Esophagus muscularis mucosa (tissue), 4 donors: ENCODE measurements at places on chromosomes 13 and 19.

DNA sequence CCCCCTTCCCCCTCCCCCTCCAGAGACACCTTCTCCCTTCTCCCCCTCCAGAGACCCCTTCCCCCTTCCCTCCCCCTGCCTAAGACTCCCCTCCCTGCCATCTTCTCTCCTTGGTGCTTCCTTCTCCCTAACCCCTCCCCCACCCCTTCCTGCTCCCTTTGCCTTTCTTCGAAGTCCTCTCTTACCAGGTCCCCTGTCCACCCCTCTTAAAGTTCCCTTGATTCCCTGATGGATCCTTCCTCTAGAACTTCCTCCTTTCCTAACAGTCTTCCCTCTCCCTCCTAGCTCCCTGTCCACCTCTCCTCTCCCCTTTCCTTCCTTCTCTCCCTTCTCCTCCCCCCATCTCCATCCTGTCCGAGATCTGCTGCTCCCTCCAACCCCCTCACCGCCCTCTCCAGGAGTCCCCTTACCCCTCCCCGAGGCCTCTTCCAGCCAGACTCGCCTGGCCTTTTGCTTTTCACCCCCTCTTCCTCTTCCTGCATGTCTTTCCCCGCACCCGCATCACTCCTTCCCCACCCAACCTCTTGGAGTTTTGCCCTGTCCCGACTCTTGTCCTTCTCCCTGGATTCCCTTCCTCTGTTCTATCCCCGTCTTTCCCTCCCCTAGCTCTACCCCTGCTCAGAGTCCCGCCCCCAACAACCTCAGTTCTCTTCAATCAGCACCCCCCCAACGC lies 3.1 kb downstream of the TNFSF9 start:
- peaks cover 25% of the 10 kb centered on the region for H3K4me1 ChIP-seq
- no peaks in the 10 kb centered on the region for H3K36me3 ChIP-seq
- no peak overlapping the region for H3K4me3 ChIP-seq
- H3K27ac ChIP-seq = no peak overlapping the region
- no peaks in the 10 kb centered on the region for H3K27me3 ChIP-seq

GRCh38 chr13:23636360-23636759 lies 66.1 kb downstream of the TNFRSF19 start:
- H3K27me3 ChIP-seq = no peaks in the 10 kb centered on the region
- H3K4me3 ChIP-seq = no peak overlapping the region
- H3K27ac ChIP-seq = no peak overlapping the region
- no peaks in the 10 kb centered on the region for H3K36me3 ChIP-seq
- no peak for DNase-seq

DNA sequence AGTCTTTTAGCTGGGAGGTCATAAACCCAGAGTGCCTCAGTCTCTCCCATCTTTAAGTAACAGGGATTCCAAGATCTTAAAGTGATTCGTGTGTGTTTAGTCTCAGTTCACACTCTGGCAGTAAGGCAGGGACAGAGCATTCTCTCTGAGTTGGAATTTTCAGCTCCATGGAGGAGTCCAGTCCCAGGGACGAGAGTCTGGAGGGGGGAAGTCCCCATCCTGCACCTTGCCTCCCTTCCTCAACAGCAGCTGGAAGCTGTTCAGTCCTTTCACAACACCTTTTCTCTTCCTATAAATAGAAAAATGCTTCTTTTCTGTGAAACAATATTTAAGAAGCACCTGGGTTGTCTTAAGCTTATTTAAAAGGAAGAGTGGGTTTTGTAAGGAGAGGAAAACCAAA lies 82.0 kb downstream of the KLF5 start:
- DNase-seq = no peak
- no peak overlapping the region for H3K4me3 ChIP-seq
- peaks cover 9% of the 10 kb centered on the region for H3K4me1 ChIP-seq

- no peak for DNase-seq
- no peak overlapping the region for H3K27ac ChIP-seq
- no peak overlapping the region for H3K4me3 ChIP-seq
- H3K4me1 ChIP-seq = no peaks in the 10 kb centered on the region
Observed at GRCh38 chr13:37695200-37695599, 96.6 kb upstream of the POSTN start.

GRCh38 chr19:43476606-43477005 lies 11.2 kb upstream of the LYPD3 start:
- peaks cover 11% of the 10 kb centered on the region for H3K4me1 ChIP-seq
- H3K27ac ChIP-seq = peak overlapping the region; percentile 83
- DNase-seq = no peak

DNA sequence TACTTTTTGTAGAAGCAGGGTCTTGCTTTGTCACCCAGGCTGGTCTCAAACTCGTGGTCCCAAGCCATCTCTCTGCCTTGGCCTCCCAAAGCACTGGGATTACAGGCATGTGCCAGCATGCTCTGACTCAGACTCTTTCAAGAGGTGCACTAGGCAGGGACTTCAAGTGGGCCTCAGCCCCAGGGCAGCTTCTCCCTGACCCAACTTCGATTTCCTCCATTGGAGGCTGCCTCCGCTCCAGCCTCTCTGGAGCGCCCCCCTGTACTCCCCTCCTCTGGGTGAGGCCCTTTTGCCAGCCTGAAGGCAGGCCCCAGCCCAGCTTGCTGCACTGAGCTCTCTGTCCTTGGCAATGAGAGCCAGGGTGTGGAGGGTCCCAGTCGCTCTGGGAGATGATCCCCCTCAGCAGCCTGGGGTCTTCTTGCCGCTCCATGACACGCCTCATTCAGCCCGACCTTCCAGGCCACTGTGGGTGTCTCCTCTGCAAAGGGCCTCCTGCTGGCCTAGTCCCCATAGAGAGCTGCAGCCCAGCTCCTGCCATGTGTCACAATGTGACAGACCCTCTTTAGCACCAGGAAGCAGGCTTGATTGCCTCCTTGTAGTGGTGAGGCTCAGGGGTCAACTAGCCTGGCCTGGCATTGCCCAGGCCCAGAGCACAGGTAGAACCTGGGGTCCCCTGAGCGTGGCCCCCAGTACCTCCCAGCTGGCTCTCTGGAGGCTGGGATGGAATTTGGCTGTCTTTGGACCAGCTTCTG lies 16.4 kb downstream of the CARM1 start:
- no peak overlapping the region for H3K4me3 ChIP-seq
- no peak for DNase-seq
- no peak overlapping the region for H3K27ac ChIP-seq
- no peaks in the 10 kb centered on the region for H3K27me3 ChIP-seq
- H3K4me1 ChIP-seq = peaks cover 39% of the 10 kb centered on the region
- no peaks in the 10 kb centered on the region for H3K36me3 ChIP-seq

- no peak overlapping the region for H3K27ac ChIP-seq
- peaks cover 6% of the 10 kb centered on the region for H3K36me3 ChIP-seq
- no peaks in the 10 kb centered on the region for H3K27me3 ChIP-seq
- H3K4me3 ChIP-seq = no peak overlapping the region
- no peak for DNase-seq
Observed at GRCh38 chr13:50928659-50929462, 19.3 kb downstream of the RNASEH2B start.

DNA sequence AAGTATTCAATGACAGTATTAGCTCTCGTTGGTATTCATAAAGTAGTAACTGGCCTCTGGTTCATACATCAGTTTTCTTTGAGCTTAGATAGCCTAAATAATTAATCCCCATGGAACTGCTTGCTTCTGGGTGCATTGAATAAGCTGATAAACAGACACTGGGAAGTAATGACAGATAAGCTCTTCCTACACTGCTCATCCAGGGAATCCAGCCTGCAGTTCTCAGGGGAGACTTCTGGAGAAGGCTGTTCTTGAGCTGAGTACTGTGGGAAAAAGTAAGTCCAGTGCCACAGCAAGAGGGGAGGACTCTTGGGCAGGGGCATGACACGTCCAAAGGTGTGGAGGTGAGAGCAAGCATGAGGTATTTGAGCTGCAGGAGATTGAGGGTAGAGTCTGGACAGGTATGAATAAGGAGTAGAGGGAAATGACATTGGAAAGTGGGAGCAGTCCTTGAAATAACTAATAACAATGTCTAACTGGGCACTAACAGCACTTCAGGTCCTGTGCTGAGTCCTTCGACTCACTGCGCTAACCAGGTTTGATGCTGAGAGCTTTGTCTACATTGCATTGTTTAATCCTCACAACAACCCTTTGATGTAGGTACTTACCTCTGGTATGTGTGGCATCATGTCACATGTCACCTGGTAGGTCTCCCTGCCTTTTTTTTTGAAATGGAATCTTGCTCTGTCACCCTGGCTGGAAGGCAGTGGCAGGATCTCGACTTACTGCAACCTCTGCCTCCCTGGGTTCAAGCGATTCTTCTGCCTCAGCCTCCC lies 7.2 kb downstream of the GARRE1 start:
- no peak for DNase-seq
- no peak overlapping the region for H3K27ac ChIP-seq
- no peaks in the 10 kb centered on the region for H3K27me3 ChIP-seq
- no peaks in the 10 kb centered on the region for H3K36me3 ChIP-seq

DNA sequence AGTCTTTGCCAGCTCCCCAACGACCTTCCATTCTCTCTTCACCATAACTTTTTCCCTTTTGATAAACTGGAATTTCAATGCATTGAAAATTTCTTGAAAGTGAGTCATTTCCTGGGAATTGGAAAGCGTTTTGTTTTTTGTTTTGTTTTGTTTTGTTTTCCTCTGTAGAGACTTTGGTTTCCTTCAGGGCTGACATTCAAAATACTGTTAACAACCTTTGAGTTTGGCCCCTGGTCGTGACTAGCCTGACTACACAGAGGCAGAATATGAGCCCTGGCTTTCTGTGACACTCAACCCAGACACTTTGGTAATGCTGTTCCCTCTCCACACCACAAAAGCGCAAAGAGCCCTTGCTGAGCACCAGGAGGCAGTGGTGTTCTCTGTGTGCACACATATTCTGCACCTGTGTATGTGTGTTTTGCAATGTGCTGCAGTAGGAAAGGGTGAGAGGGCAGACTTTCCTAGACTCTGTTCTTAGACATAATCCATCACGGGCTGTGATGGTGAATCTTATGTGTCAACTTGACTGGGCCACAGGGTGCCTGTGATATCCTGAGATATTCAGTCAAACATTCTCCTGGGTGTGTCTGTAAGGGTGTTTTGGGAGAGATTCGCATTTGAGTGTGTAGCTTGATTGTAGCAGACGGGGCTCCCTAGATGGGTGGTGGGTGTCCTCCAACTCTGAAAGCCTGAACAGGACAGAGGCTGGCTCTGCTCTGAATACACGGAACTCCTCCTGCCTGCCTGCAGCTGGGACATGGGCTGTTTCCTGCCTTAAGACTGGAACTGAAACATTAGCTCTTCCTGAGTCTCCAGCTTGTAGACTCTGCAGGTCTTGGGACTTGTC lies 29.5 kb upstream of the ANKRD10 start:
- H3K36me3 ChIP-seq = no peaks in the 10 kb centered on the region
- H3K4me1 ChIP-seq = peaks cover 6% of the 10 kb centered on the region
- no peaks in the 10 kb centered on the region for H3K27me3 ChIP-seq
- no peak overlapping the region for H3K4me3 ChIP-seq
- no peak overlapping the region for H3K27ac ChIP-seq

DNA sequence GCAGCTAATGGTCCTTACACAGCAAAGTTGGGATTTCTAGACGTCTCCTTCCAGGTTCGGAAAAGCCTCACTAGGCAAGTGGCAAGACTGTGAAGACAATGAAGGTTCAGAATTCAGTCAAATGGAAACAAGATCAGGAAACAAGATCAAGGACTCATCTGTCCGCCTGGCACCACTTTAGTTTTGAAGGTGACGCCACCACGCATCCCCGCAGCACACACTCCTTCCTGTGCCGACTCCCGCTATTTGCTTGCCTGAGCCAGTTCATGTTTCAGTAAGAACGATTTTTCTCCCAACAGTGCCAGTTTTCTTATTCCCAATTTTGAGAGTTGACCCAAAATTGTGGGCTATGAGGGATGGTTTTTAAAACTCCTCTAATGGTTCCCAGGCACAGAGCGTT lies 41.4 kb downstream of the MPHOSPH8 start:
- DNase-seq = no peak
- H3K36me3 ChIP-seq = peaks cover 25% of the 10 kb centered on the region
- no peak overlapping the region for H3K4me3 ChIP-seq
- H3K27ac ChIP-seq = no peak overlapping the region

GRCh38 chr13:39998166-39998565 lies 342.7 kb downstream of the COG6 start:
- no peak overlapping the region for H3K27ac ChIP-seq
- no peak for DNase-seq
- no peaks in the 10 kb centered on the region for H3K27me3 ChIP-seq
- no peaks in the 10 kb centered on the region for H3K36me3 ChIP-seq

GRCh38 chr19:8569066-8569771 lies 8.0 kb downstream of the MYO1F start:
- no peak overlapping the region for H3K4me3 ChIP-seq
- no peaks in the 10 kb centered on the region for H3K36me3 ChIP-seq
- no peak overlapping the region for H3K27ac ChIP-seq
- no peaks in the 10 kb centered on the region for H3K27me3 ChIP-seq
- no peaks in the 10 kb centered on the region for H3K4me1 ChIP-seq
- DNase-seq = no peak

DNA sequence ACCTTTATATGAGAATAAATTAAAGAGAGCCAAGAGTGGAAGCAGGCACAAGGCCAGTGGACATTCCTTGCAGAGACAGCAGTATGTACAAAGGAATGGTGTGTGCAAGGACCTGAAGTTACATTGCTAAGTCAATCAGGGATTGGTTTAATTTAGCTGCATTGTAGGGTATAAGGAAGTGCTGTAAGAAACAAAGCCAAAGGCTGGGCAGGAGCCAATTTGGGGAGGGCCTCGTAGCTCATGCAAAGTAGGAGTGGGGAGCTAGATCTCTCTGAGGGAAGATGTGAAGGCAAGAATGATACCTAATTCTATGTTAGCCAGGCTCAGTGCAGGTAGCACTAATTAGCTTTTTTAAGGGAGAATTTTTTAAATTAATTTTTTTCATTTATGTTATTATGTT lies 76.7 kb downstream of the SLAIN1 start:
- no peaks in the 10 kb centered on the region for H3K4me1 ChIP-seq
- no peaks in the 10 kb centered on the region for H3K27me3 ChIP-seq
- H3K36me3 ChIP-seq = no peaks in the 10 kb centered on the region
- DNase-seq = no peak
- no peak overlapping the region for H3K27ac ChIP-seq

- H3K36me3 ChIP-seq = no peaks in the 10 kb centered on the region
- no peaks in the 10 kb centered on the region for H3K27me3 ChIP-seq
- no peak overlapping the region for H3K4me3 ChIP-seq
- H3K4me1 ChIP-seq = no peaks in the 10 kb centered on the region
- no peak overlapping the region for H3K27ac ChIP-seq
Observed at GRCh38 chr13:92260363-92260762, 861.9 kb downstream of the GPC5 start.

DNA sequence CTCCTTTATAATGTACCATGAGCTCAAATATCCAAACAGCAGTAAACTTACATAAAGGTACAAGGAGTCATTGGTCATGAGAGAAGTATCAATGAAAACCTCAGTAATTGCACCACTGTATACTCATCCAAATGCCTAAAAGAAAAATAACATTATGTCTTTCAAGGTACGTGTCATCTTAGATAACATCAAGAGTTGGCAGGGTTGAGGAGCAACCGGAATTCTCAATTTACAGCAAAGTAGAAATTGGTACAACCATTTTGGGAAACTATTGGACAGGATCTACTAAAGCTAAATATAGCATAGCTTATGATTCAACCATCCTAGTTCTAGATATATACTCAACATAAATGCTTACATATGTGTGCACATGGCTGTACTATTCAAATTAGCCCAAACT lies 502.8 kb downstream of the GPC6 start:
- H3K27ac ChIP-seq = no peak overlapping the region
- no peak overlapping the region for H3K4me3 ChIP-seq
- H3K4me1 ChIP-seq = no peaks in the 10 kb centered on the region
- no peaks in the 10 kb centered on the region for H3K27me3 ChIP-seq
